ENCODE measurements at places on chromosomes 7 and 10. TPM values are rescaled to one million over a fixed set of nuclear protein-coding genes. Genes with fewer than 3 reads are reported as not detected.

DNA sequence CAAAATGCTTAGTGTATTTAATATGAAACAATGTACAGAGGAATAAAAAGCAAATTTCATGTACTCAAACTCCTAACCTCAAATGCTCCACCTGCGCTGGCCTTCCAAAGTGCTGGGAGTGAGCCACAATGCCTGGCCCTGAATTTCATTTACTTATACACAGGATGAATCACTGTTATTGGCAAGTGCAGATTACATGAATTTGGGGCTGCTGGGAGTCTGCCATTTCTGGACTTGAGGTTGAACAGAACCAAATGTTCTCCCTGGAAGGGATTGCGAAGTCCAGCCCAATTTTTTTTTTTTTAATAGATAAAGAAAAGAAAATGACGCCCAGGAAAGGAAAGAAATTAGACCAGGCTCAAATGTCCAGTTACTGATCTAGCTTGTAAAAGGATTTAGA, 6.8 kb upstream of the CSTF2T start:
- H3K27me3 ChIP-seq = no peaks in the 10 kb centered on the region
- H3K27ac ChIP-seq = no peak overlapping the region
- no peaks in the 10 kb centered on the region for H3K4me1 ChIP-seq

DNA sequence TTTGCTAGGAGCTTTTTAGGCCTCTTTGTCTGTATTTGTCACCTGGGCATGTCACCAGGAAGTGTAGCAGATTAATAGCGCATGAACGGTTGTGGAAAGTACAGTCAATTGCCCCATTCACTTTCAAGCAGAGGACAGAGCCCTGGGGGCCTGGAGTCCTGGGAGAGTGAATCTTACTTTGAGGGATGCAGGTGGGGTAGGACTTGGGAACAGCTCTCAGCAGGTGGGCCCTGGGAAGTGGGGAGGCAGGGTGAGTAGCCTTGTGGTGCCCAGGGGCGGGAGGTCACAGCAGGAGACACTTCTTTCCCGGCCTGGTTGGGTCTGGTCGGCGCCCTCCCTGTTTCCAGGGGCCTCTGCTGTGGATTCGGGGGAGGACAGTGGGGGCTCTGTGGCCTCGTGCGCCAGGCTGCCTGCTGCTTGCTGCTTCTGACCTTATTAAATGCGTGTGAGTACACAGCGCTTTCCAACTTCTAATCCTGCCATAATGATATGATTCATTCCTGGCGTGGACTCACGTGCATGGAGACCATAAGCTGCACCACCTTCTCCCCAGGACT, 51.6 kb upstream of the AQP1 start:
- H3K4me3 ChIP-seq = no peak overlapping the region
- no peaks in the 10 kb centered on the region for H3K36me3 ChIP-seq
- DNase-seq = no peak

GRCh38 chr10:78555128-78555527, 513.6 kb upstream of the ZMIZ1 start:
- peaks cover 10% of the 10 kb centered on the region for H3K4me1 ChIP-seq
- no peaks in the 10 kb centered on the region for H3K36me3 ChIP-seq
- no peak overlapping the region for H3K27ac ChIP-seq
- H3K4me3 ChIP-seq = no peak overlapping the region
- no peaks in the 10 kb centered on the region for H3K27me3 ChIP-seq

Gene MSMB
- total RNA-seq = not detected

Gene CLDN3
- 3.6 TPM for total RNA-seq

Gene AUTS2
- 4.9 TPM for total RNA-seq
